T-helper 2 cell (primary cell): ENCODE measurements at places on chromosomes 2 and 18.

- no peak for DNase-seq
These were observed 167.2 kb upstream of the PIEZO2 start for GRCh38 chr18:11316546-11316945.

GRCh38 chr2:25380586-25381375 lies 39.1 kb upstream of the DNMT3A start:
- no peak for DNase-seq

DNA sequence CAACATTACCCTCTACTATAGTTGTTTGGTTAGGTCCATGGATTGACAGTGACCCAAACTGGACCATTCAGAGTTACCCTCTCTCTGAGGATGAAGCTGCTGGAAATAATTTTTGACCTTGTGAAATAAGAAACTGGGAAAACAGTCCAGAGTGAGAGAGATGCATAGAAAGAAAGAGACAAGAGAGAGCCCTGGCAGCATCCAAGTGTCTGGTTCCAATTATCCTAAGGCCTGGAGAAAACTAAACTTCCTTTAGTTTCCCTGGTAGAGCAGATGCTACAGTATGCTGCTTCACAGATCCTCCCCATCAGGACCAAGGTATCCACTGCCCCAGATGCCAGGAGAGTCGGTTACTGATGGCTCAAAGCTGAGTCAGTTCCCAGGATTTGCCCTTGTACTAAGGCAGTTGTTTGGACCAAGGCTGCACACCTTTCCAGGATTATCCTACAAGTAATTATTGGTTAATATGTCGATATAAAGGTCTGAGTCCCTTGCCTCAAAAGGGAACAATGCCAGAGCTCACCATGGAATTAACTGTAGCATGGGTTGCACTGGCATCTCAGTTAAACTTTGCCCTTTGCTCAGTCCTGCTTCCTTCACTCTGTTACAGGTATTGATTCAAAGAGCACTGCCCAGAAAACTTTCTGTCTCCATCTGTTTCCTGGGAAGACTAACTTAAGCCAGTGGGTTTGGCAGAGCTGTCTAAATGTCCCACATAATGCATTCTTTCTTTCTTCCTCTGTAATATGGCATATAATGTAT lies 14.6 kb upstream of the CHN1 start:
- DNase-seq, result no peak

DNA sequence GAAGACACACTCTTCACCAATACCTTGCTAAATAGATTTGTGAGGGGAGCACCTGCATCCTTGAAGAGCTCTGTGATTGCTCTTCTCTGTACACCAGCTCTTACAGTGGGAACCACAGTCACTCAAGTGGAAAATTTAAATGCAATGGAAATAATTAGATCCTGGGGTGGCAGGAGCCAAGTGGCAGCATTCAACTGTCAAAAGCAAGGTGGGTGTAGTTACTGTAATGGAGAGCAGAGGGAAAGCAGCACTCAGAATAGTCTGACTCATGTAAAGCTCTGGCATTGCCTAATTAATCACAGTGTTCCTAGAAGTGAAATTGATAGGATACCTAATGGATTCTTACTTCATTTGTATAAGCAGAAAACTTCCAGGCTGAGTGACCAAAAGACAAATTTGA lies 245.8 kb downstream of the KCNE4 start:
- DNase-seq, result no peak

- no peak for DNase-seq
These were observed 438.1 kb upstream of the SMIM21 start for GRCh38 chr18:75865639-75866038.

DNA sequence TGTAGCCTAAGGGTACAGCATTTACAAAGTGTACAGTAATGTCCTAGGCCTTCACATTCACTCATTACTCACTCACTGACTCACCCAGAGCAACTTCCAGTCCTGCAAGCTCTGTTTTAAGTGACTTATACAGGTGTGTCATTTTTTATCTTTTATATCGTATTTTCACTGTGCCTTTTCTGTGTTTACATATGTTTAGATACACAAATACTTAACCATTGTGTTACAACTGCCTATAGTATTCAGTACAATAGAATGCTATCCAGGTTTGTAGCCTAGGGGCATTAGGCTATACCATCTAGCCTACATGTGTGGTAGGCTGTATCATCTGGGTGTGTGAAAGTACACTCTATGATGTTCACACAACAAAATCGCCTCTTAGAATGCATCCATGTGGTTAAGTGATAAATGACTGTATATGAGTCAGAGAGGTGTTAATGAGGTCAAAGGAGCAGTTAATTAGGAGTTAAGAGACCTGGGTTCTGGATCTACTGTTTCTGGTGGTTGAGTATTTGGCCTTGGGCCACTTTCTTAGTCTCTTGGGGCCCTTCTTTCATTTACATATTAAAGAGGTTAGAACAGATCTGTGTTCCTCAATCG lies 149.1 kb downstream of the GREB1L start:
- DNase-seq, result no peak

- DNase-seq, result no peak
These were observed 24.6 kb downstream of the CTLA4 start for GRCh38 chr2:203892207-203892606.

DNA sequence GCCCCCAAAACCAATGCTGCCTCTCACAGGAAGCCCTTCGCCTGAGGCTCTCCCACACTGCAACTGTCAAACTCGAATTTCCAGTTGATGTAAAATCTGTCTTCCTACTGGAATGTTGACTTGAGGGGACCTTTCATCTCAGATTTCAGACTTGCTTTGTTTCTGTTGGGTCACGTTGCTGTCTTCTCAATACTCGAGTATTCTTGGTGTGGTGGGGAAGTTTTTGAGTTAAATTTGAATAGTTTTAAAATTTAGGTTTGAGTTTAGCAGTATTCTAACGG lies 50.8 kb downstream of the AGAP1 start:
- DNase-seq, result no peak

GRCh38 chr2:207176247-207176646 lies 10.5 kb upstream of the KLF7 start:
- DNase-seq, result no peak

- DNase-seq, result no peak
These were observed 14.2 kb upstream of the MALT1 start for GRCh38 chr18:58657081-58657480.

DNA sequence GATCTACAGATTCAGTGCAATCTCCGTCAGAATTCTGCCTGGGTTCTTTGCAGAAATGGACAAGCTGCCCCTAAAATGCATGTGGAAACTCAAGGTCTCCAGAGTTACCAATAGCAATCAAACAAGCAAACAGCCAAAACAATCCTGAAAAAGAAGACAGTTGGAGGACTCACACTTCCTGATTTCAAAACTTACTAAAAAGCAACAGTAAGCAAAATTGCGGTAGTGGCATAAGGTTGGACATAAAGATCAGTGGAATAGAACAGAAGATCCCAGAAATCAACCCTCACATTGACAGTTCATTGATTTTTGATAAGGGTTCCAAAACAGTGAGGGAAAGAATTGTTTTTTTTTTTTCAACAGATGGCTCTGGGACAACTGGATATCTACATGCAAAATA lies 59.7 kb downstream of the NPPC start:
- DNase-seq, result no peak

DNA sequence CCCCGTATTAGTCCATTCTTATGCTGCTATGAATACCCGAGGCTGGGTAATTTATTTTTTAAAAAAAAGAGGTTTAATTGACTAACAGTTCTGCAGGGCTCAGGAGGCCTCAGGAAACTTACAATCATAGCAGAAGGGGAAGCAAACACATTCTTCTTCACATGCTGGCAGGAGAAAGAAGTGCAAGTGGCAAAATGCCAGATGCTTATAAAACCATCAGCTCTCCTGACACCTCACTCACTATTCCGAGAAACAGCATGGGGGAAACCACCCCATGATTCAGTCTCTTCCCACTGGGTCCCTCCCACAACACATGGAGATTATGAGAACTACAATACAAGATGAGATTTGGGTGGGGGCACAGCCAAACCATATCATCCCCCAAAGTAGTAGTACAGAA lies 2148.5 kb upstream of the PIK3C3 start:
- no peak for DNase-seq

DNA sequence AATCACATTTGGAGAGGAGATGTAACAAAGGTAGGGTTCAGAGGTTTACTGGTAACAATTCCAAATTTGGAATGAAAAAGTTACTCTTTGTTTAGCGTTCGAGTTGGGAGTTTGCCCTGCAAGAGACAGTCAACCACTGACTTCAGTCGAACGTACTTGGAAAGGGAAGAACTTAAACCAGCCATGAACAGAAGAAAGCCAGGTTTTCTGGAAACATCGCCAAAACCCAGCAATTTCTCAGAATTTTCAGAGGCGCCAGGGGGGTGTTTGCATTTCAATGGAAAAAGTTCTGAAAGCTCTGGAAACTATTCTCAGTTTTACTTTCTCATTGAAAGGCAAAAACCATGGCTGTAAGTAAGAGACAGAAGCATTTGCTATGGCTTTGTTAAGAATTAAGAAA lies 28.5 kb upstream of the AQP4 start:
- no peak for DNase-seq

DNA sequence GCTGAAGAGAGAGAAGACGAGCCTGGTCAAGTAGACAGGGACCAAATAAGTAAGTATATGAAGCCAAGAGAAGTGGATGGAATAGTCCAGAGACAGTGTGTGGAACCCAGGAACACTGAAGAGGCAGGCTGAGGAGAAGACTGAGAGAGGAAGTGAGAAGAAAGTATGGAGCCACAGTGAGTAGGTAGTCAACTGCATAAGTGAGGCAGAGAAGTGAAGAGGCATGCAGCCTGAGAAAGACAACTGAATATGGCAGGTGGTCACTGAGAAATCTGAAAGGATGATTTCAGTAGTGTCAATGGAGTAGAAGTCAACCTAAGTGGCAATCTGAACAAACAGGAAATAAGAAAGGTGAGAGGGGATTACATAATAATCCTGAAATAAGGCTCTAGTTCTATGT lies 55.4 kb downstream of the CWC22 start:
- DNase-seq, result no peak

DNA sequence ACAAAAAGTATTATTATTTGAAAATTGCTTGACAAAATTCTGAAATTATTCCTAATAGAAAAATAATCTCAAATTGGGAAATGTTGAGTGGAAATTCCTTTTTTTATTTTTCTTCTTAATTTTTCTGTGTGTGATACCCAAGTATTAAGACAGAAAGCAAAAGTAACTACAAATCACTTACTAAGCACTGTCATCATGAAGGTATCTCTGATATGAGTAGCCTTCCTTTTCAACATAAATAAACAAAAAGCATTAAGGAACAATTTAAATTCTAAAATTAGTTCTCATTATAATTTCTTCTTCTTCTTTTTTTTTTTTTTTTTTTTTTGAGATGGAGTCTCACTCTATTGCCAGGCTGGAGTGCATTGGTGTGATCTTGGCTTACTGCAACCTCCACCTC lies 174.2 kb upstream of the RBMS1 start:
- DNase-seq, result no peak

DNA sequence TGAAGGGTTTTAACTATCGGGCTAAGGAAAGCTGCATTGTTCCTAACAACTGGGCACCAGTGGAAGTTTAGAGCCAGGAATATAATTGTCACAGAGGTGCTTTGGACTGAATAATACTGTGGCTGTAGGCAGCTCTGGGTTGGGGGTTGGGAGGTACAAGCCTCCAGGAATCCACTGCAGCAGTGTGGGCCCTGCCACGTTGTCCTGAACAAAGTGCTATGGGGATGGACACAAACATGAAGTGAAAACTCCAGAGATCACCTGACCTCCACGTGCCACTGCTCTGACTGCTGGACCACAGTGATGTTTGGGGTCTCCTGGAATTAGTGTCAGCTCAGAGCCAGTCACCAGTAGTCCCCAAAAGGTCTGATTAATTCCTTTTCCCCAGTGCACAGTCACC lies 110.9 kb downstream of the BCL2 start:
- no peak for DNase-seq

- DNase-seq, result no peak
These were observed 1.1 kb upstream of the FAM237A start for GRCh38 chr2:206641226-206641625.

GRCh38 chr2:96694279-96694678 lies 45.6 kb downstream of the LMAN2L start:
- DNase-seq, result no peak
